Anterior cingulate cortex (tissue), 58 donors: ENCODE measurements at places on chromosomes 16 and 17.

DNA sequence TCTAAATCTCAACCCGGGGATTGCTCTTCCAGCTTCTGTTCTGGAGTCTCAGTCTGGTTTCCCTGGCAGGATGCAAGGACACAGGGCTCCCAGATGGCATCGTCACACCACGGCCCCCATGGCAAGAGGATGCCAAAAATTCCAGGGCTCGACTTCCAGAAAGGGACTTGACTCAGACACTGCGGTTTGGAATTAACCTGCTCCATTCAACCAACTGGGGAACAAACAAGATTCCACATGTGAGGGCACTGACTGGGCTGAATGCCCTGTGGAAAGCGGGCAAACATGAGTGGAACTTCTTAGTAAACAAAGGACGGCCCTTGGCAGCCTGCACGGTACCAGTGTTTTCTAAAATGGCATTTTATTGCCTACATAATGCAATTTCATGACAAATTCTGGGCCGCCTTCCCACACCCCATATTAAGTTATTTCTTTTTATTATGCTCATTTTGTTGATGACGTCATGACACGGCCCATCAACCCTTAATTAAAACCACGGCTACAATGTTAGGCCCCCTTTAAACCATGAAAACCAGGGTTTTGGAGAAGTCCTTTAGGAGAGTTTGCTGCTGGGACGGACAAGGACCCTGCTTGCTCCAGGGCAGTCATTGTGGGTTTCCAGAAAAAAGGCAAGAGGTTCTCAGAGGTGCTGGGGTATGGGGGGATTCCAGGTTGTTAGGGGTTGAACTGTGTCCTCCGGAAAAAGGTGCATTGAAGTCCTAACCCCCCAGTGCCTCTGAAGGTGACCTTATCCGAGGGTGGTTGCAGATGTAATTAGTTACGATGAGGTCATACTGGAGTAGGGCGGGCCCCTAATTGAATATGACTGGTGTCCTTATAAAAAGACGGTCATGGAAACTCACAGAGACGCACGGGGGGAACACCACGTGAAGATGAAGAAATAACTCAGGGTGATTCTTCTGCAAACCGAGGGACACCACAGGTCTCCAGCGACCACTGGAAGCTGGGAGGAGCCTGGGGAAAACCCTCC is 205.6 kb downstream of the FOXL1 start:
- no peak for DNase-seq

GRCh38 chr16:87569601-87570571 is 32.4 kb upstream of the JPH3 start:
- no peak for DNase-seq

GRCh38 chr16:24609740-24610415 is 70.5 kb downstream of the RBBP6 start:
- peak; percentile 50 for DNase-seq

DNA sequence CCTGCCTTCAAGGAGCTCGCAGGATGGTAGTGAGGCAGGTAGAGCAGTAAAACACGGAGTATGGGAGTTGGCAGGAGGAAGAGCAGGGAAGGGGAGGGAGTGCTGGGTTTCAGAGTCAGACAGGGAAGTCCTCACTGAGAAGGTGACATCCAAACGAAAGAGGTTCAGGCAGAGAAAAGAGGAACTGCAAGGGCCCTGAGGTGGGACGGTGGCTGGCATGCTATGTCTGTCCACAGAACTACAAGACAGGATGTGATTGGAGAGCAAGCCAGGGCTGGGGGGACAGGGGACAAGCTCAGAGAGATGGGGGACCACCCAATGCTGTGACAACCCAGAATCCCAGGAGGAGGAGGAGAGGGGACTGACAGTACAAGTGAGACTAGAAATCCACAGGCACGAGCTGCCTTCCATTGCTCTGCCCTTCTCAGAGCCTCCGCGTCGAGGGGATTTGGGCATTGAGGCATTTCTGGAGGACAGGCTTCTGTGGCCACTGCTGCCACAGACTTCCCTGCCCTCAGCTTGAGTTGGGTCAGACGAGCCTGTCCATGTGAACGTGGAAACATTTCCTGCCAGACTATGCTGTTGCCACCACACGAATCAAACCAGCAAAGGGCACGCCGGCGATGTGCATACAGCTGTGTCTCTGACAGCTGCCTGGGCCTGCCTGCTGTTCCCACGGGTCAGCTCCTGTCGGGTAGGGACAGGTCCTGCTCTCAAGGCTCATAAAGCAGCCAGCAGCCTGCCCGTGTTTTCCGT is 100.1 kb downstream of the RAB11FIP4 start:
- DNase-seq, result no peak

GRCh38 chr17:45751466-45751865 is 32.7 kb upstream of the CRHR1 start:
- DNase-seq, result no peak

DNA sequence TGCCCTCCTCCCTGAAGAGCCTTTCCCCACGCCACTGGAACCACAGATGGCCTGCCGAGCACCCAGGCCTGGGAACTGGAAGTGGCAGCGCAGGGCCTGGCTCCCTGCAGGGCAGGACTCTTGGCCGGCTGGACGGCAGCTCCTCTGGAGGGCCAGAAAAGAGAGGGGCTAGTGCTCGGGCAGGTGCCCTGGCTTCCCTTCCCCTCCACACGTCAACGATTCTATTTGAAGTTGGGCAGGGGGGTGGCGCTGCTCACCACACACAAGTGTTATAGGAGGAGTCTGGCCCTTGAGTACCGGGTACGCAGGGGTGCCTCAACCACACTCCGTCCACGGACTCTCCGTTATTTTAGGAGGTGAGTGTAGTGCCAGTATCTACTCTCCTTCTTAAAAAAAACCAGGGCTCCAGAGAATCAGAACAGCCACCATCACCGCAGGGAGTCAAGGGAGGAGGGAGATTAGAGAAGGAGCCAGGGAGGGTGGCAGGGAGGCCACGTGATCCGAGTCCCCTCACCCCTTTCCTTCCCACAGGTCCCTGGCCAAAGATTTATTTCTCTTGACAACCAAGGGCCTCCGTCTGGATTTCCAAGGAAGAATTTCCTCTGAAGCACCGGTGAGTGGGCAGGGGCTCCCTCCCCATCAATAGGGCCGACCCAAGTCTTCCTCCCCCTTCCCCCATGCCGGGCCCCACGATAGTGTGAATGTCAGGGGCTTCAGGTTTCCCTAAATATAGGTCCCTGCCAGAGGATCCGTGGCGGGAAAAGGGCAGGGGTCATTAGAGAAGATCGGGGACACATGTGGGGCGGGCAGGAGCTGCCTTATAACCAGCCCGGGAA is 1.4 kb upstream of the ALDOA start:
- peak; percentile 75 for DNase-seq
